ENCODE measurements at places on chromosomes 5 and 9.

DNA sequence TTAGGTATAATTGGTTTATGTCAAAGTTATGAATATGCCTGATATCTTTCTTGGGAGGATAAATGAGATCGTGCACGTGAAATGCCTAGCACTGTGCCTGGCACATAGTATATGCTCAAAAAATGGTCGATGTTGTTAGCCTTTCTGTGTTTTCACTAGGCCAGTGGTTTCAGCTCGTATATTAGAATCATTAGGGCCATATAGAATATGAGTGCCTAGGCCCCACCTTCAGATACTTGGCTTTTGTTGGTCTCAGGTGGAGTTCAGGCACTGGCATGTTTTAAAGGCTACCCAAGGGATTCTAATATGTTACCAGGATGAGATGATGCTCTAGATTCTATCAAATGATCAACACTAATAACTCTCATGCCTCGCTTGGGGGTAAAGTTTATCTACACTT is 56.8 kb downstream of the ELL2 start:
- no peak for DNase-seq

- DNase-seq: no peak
These were observed 24.4 kb upstream of the ABL1 start for GRCh38 chr9:130810609-130811136.

DNA sequence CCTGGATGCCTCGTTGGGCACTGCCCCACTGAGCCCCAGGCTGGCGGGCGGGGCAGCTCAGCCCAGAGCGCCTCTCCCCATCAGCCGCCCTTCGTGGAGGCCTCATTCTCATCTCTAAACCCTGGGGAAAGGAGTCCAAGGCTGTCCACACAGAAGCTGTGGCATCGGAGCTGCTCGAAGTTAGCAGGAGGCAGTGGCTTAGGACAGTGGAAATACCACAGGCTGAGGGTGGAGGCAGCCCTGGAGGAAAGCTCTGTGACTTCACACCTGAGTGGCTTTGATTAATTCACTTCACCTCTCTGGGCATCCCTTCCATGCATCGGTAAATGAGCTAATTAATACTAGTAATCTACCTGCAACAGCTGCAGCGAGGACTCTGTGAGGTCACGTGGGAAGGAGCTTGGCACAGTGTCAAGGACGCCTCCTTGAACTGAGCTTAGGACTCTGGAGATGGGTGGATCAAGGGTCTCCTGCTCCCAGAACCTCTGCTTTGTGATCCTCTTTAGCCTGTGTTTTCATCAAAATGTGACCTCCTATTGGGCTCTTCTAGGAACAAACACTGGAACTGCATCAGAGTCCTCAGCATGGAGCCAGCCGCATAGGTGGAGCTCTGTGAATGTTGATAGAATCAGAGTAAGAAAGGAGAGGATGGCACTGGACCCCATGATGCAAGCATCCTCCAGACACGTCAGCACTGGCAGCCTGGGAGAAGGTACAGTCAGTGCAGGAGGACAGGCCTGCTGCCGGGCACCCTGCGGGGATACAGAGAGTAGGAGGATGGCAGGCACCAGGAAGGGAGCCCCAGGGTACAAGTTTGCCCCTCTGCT is 842 bp upstream of the ANGPTL2 start:
- no peak for DNase-seq

DNA sequence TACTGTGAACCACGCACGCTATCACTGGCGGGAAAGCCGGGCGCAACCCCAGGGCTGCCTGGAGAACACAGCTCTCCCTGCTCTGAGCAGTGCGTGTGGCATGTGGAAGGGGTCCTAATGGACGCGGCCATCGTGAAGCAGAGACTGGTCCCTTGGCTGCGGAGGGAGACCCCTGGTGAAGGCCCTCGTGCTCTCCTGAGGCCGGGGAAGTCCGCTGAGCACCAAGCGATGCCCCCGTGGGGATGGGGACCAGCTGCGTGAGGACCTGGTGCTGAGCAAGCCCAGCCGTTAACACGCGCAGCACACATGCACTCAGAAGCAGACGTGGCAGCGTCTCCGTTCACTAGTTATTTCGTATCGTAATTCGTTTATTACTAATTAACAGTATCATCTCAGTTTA is 24.4 kb downstream of the SLC12A7 start:
- no peak for DNase-seq

GRCh38 chr5:143402553-143403333 is 743 bp downstream of the NR3C1 start:
- DNase-seq: peak; percentile 46

All from AML-193 (cell line).